ENCODE measurements at places on chromosomes 6 and 20.

DNA sequence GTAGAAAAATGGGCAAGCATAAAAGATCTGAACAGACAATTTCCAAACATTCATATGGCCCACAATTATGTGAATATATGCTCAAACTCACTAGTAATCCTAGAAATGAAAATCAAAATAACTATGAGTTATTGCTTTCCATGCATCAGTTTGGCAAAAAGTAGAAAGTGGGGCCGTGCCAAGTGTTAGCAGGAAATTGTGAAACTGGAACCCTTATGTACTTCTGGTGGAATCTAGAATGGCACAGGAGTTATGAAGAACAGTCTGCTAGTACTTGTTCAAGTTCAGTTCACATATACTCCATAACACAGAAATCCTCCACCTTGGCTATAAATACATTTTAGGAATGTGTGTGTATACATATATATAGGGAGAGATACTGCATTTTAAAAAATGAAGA lies 89.8 kb downstream of the EYA2 start:
- no peaks in the 10 kb centered on the region for H3K27me3 ChIP-seq
- H3K4me3 ChIP-seq, result no peak overlapping the region
- peaks cover 19% of the 10 kb centered on the region for H3K4me1 ChIP-seq
- H3K36me3 ChIP-seq, result no peaks in the 10 kb centered on the region

- H3K4me1 ChIP-seq, result no peaks in the 10 kb centered on the region
- H3K4me3 ChIP-seq, result no peak overlapping the region
- no peaks in the 10 kb centered on the region for H3K36me3 ChIP-seq
- H3K27me3 ChIP-seq, result no peaks in the 10 kb centered on the region
Observed at GRCh38 chr6:36327226-36327918, 9.3 kb downstream of the BNIP5 start.

DNA sequence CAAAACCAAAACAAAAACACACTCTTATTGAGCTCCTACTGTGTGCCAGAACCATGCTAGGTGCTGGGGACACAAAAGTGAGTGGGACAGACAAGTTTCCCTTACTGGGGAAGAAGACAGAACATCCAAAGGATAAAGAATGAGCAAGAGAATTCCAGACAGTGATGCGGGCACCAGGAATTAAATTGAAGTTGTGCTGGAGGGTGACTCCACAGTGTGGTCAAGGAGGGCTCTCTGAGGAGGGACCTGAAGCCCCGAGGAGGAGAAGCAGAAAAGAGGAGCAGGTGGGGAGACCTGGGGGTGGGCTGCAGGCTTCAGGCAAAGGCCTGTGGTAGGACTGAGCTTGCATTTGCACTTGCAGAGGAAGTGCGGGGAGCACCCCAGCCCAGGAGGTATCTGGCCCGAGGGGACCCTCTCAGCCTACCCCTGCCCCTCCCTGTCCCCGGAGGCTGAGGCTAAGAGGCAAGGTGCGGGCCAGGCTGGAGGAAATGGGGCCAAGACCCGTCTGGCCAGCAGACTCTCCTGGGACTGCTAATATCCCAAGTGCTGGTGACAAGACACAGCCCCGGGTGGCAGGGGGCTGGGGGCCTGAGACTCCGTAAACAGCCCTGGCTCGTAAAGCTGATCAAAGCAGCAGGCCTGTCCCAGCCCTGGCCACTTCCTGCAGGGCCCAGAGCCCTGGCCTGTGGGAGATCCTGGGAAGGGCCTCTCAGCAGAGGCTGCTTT lies 57.1 kb downstream of the SNAI1 start:
- H3K36me3 ChIP-seq, result no peaks in the 10 kb centered on the region
- H3K4me3 ChIP-seq, result no peak overlapping the region
- no peak for DNase-seq
- no peaks in the 10 kb centered on the region for H3K27me3 ChIP-seq

- H3K27ac ChIP-seq, result no peak overlapping the region
- no peak overlapping the region for H3K4me3 ChIP-seq
- H3K27me3 ChIP-seq, result no peaks in the 10 kb centered on the region
- no peaks in the 10 kb centered on the region for H3K36me3 ChIP-seq
Observed at GRCh38 chr6:154403788-154404187, 47.2 kb upstream of the IPCEF1 start.

- H3K27me3 ChIP-seq, result no peaks in the 10 kb centered on the region
- peaks cover 5% of the 10 kb centered on the region for H3K4me1 ChIP-seq
- no peak overlapping the region for H3K4me3 ChIP-seq
- DNase-seq, result no peak
- H3K36me3 ChIP-seq, result no peaks in the 10 kb centered on the region
- no peak overlapping the region for H3K27ac ChIP-seq
Observed at GRCh38 chr6:110823146-110823545, 7.9 kb upstream of the CDK19 start.

DNA sequence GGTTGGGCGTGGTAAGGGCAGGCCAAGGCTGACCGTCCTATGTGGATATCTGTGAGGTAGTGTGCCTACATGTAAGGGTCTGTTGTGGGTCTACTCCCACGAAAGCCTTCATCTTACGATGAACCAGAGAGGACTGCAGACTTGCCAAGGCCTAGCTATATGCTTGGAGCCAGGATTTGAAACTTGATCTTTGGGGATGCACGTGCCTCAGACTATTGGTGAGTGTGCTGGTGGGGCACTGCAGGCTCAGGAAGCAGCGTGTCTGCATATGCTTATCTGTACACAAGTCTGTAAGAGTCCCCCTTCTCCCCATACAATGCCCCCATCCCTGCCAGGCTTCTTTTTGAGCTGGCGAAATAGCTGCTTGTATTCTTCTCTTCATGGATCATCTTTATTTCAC lies 17.9 kb downstream of the PLCG1 start:
- no peak overlapping the region for H3K4me3 ChIP-seq
- H3K27me3 ChIP-seq, result no peaks in the 10 kb centered on the region
- DNase-seq, result no peak
- no peaks in the 10 kb centered on the region for H3K36me3 ChIP-seq
- H3K27ac ChIP-seq, result no peak overlapping the region

GRCh38 chr20:24436160-24436559 lies 33.3 kb upstream of the SYNDIG1 start:
- no peaks in the 10 kb centered on the region for H3K36me3 ChIP-seq
- H3K27ac ChIP-seq, result no peak overlapping the region

DNA sequence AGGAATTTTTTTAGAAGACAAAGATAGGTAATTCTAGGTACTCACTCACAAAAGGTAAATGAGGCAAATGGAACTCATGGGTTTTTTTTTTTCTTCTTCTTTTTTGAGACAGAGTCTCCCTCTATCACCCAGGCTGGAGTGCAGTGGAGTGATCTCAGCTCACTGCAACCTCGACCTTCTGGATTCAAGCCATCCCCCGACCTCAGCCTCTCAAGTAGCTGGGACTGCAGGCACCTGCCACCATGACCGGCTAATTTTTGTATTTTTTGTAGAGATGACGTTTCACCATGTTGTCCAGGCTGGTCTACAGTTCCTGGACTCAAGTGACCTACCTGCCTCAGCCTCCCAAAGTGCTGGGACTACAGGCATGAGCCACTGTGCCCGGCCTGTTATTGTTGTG lies 126.1 kb downstream of the LRRC1 start:
- H3K36me3 ChIP-seq, result no peaks in the 10 kb centered on the region
- no peak overlapping the region for H3K27ac ChIP-seq
- no peaks in the 10 kb centered on the region for H3K4me1 ChIP-seq
- H3K4me3 ChIP-seq, result no peak overlapping the region
- H3K27me3 ChIP-seq, result no peaks in the 10 kb centered on the region
- no peak for DNase-seq

- H3K36me3 ChIP-seq, result no peaks in the 10 kb centered on the region
- H3K4me1 ChIP-seq, result no peaks in the 10 kb centered on the region
- no peak overlapping the region for H3K4me3 ChIP-seq
- no peaks in the 10 kb centered on the region for H3K27me3 ChIP-seq
- no peak for DNase-seq
Observed at GRCh38 chr6:80343511-80343910, 237.0 kb downstream of the BCKDHB start.

- no peaks in the 10 kb centered on the region for H3K4me1 ChIP-seq
- no peaks in the 10 kb centered on the region for H3K36me3 ChIP-seq
- H3K4me3 ChIP-seq, result no peak overlapping the region
- H3K27ac ChIP-seq, result no peak overlapping the region
Observed at GRCh38 chr20:51826372-51826771, 24.1 kb upstream of the SALL4 start.

All from breast epithelium (tissue), 4 donors.